ENCODE measurements at places on chromosomes 2 and 18.

DNA sequence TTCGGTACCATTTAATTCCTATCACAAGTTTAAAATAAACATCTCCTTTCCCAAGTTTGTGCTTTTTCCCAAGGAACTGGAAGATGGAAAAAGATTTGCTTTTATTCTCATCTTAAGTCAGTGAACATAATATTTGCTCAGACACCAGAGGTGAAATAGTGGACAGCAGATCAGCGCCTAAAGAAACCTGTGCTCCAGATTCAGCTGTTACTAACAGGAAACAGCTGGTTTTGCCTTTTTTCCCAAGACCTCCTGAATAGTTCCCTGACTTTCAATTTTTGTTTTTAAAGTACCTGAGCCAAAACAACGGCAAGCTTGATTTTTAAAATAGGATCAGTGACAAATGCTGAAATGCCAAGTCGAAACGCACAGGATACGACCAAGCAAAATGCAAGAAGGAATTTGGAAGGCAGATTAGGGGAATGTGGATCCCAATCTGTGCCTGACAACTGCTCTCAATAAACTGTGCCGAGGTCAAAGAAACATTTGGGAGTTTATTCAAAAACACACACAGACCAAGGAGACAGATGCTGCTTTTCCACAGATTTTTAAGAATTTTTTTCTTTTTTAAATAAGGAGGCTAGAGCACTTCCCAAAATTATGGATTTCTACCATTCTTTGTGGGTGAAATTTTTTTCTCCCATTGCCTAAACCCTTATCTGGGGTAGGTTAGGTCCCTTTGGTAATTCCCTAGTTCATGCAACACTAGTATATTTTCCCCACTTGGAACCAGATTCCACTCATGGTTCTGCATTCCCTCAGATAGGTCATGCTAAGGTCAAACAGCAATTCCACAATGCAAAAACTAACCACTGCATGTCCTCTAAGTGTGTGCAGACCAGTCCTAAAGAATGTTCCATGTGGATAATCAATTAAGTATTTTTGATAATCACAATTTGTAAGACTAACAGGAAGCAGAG is 121.5 kb upstream of the PDE1A start:
- DNase-seq, result no peak

- no peak for DNase-seq
Observed at GRCh38 chr2:138359532-138359931, 142.0 kb upstream of the SPOPL start.

DNA sequence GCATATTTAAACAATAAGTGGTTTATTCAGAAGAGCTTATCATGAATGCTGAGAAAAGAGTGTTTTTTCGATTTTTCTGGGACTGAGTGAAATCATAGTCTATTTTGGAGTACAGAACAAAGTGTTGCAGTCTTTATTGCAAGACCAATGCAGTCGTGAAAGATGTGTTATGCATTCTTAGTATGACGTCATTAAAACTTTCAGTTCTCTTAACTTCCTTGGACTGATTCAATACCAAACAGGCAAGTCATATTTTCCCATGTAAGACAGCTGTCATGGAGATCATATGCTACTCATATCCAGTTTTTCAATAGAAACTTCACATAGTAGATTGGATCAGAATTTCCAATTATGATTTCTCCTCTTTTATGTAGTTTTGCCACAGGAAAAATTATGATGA is 92.6 kb downstream of the RIT2 start:
- no peak for DNase-seq

GRCh38 chr2:102513355-102513939 is 40.4 kb downstream of the SLC9A4 start:
- no peak for DNase-seq

- DNase-seq, result no peak
Observed at GRCh38 chr2:151995161-151995557, 103.7 kb downstream of the CACNB4 start.

GRCh38 chr2:234723400-234723799 is 226.5 kb upstream of the ARL4C start:
- DNase-seq, result no peak

GRCh38 chr2:216534809-216535208 is 36.2 kb downstream of the RPL37A start:
- DNase-seq, result no peak

DNA sequence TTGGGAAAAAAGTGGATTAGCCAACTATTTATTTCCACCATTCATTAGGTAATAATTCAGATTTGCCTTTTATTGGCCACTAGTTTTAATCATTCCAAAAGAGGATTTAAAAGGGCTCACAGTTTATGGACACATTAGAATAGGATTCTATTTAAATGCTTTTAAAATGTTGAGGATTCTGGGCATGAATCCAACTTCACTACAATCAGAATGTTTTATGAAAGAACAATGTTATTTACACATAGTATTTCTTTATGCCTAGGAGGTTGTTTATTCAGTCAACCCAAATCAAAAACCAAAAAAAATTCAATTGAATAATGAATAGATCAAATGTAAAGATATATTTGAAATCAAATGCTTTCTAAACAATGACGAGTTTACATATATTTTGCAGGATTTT is 232.2 kb downstream of the GULP1 start:
- DNase-seq, result no peak

GRCh38 chr2:43877782-43878464 is 39.2 kb downstream of the ABCG8 start:
- peak; percentile 82 for DNase-seq

Data from activated CD8-positive, alpha-beta memory T cell treated with anti-CD3 and anti-CD28 coated beads, Interleukin-2, amount 10 ng/mL, durations not matched to agents 7 days and 5 days (primary cell).